Mesothelial cell of epicardium (in vitro differentiated cells): ENCODE measurements at places on chromosomes 5 and 9.

DNA sequence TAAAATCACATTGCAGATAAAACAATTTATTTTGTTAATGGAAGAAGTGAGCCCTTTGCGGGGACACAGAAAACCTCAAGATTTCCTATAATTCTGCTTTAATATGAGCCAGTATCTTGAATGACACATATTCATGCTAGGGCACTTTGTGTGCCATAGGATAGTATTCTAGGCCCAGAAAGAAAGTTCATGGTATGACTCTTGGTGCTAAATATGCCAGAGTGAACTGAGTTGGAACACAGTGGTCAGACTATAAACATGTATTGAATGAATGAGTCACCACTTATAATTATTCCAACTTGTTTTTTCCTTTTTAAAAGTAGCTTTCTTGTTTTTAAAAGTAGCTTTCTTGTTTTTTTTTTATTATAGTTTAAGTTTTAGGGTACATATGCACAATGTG lies 46.0 kb downstream of the ADAMTS19 start:
- no peak for DNase-seq

- DNase-seq, result no peak
Measured at GRCh38 chr9:6965566-6965965, 207.8 kb downstream of the KDM4C start.

GRCh38 chr5:173317852-173318251 lies 10.4 kb downstream of the STC2 start:
- no peak for DNase-seq

GRCh38 chr5:180093651-180094382 lies 22.3 kb upstream of the RNF130 start:
- no peak for DNase-seq

GRCh38 chr5:126888175-126888574 lies 111.2 kb downstream of the LMNB1 start:
- no peak for DNase-seq

GRCh38 chr9:70789086-70789485 lies 332.3 kb downstream of the TRPM3 start:
- no peak for DNase-seq

DNA sequence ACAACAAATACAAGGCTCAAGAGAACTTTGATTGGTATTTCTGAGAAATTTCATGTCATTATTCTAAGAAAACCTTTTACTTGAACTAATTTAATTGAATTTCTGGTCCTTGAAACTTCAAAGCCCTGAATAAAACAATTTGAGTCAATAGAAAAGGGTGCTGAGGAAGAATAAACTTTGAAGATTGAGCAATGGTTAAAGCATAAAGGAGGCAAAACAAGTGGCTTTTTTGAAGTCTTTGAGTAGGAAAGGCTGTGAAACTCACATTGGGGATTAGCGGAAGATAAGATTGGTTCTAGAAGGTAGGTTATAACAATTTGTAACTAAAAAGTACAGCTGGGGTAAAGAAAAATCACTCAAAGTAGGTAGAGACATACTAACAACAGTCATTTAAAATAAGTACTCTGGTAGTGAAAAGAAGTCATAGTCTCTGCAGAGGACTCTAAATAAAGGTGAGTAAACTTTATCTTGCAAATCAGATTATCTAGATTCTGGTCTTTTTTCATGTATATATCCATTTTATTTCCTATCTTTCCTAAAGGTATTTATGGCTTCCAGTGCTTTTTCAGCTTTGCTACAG lies 6.4 kb upstream of the PLPP1 start:
- no peak for DNase-seq

DNA sequence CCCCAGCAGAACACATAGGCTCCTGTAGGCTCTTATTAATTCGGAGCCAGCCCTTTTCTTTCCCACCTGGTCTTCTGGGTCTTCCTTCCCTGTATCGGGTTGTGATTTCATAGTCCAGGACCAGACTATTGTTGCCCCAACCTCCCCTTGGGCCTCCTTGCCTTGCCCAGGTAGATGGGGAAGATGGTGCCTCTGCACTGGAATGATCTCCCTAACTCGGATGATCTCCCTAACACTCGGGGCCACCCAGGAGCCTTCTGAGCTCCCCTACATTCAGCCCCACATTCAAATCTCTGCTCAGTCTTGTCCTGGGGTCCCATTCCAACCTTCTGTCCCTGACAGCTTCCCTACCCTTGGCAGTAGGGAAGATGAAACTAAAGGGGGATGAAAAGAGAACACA lies 2.7 kb upstream of the IRF1 start:
- no peak for DNase-seq

GRCh38 chr9:94056442-94056974 lies 27.8 kb upstream of the PTPDC1 start:
- DNase-seq, result no peak

DNA sequence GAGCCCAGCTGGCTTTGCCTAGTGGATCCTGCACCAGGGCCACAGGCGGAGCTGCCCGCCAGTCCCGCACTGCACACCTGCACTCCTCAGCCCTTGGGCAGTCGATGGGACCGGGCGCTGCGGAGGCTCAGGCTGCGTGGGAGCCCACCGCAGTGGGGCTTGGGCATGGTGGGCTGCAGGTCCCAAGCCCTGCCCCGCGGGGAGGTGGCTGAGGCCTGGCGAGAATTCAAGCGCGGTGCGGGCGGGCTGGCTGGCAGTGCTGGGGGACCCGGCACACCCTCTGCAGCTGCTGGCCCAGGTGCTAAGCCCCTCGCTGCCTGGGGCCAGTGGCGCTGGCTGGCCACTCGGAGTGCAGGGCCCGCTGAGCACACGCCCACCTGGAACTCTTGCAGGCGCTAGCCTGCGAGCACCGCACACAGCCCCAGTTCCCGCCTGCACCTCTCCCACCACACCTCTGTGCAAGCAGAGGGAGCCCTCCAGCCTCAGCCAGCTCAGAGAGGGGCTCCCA lies 125.7 kb upstream of the OTULINL start:
- DNase-seq, result no peak

DNA sequence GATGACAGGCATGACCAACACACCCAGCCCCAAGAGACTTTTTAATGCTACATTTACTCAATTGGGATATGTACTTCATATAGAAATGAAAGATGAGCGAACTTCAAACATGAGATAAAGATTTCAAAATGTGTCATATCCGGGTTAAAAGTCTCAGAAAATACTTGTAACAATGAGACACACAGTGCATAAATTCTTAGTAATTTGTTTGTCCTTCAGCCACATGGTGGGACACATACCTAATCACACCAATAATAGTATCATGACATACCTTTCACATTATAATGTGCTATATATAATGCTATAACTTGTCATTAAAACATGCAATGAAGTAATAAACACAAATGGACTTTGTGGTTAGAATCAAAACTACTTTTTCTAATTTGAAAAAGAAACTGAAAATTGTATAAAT lies 204.7 kb upstream of the RFX3 start:
- no peak for DNase-seq

- no peak for DNase-seq
Measured at GRCh38 chr9:113999256-114000062, 78.6 kb downstream of the AMBP start.

DNA sequence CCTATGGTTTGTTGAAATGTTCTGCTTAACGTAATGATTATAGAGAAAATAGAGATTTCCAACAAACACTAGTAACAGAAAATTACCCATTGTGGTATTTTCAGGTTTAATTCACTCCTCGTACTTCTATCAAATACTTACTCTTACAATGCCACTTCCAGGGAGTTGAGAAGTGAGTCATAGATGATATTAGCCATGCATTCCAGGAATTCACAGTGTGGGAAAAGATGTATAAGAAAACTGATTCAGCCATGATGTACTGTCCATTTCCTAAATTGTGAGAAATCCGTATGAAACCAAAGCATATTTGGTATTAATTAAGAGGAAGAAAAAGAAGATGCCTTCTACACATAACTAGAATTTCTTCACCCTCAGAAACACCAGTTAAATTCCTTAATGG lies 1854.6 kb upstream of the WWC1 start:
- no peak for DNase-seq

DNA sequence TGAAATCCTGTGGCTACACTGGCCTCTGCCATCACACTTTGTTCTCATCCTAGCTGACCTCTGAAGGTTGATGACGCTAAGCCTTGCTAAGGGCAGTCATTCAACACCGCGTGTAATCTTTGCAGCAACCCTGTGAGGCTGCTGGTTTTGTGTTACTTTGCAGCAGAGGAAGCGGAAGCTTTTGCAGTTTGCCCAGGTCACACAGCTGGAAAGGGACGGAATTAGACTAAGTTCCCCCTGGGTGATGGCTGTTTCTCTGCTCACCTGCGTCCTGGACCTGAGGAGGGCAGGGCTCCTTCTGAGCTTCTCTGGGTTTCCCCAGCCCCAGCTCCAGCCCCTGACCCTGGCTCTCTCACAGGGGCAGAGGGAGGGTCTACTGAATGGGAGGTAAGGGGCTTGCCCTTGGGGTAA lies 7.3 kb upstream of the SLC25A51 start:
- no peak for DNase-seq

GRCh38 chr9:6052293-6052919 lies 37.0 kb upstream of the RANBP6 start:
- no peak for DNase-seq

DNA sequence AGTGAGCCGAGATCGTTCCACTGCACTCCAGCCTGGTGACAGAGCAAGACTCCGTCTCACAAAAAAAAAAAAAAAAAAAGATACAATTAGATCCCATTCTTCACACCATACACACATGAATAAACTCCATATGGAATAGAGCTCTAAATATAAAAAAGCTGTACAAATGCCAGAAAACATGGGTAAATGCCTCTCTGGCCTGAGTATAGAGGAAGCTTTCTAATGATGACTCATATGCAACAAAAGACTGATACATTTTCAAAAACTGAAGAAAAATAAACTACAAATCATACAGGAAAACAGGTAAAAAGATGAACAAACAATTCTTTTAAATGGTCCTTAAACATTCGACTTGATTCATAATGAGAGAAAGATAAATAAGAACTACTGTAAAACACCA lies 8.6 kb downstream of the ZFP62 start:
- DNase-seq, result no peak

DNA sequence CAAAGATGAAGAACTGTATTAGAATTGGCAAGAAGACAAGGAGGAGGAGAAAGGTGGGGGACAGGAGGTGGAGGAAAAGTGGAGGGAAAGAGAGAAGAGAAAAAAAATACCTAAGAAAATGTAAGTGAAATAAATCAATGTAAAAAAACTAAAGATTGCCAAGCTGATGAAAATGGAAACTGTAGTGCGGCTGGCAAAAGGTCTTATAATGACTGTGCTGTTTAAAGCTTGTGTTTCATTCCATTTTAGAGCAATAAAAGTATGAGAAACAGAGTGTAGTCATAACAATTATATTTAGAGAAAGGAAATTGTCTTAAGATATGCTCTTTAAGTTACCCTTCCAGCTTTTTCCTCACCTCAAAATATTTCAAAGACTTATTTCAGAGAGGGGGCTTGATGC lies 670.5 kb upstream of the SEMA6A start:
- DNase-seq, result no peak

GRCh38 chr5:111655169-111655924 lies 101.6 kb downstream of the NREP start:
- DNase-seq, result no peak

DNA sequence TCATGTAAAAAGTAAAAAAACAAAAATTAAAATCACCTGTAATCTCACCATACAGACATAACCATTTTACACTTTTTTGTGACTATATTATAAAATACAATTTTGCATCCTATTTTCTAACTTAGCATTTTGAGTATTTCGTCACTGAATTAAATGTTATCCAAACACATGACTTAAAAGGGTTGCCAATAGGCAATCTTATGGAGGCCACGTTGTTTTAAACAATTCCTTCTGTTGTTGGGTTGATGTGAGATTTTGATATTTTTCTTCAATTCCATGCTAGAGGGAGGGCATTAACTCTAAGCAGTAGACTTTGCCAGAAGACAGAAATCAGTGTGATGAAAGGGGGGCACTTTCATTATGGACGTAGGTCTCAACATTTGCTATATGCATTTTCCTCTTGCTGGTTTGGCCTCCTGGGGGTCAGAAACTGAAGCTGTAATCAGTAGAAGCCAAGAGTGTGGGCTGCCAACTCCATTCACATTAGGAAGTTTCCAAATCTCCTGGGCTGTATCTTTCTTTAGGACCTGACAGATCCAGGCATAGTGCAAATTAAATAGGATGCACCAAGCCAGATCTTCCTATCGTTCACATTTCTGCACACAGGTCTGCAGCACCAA lies 614.2 kb upstream of the CLINT1 start:
- DNase-seq, result no peak

DNA sequence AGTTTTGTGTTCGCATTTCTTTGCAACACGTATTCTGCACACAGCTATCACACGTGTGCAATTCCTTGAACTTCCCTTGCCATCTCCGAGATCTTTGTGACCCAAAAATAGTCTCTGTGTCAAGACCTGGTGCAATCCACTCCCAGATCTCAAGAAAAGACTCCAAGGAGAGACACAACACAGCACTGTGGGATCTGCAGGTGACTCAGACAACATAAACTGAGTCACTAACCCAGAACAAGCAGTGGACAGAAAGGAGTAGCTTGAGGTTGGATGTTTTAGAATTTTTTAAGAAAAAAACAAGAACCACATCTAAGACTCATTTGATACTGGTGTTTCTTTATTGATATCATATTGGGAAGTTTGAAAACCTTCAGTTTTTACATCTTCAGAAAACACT lies 396.9 kb downstream of the AGTPBP1 start:
- DNase-seq, result no peak

GRCh38 chr5:3751846-3752245 lies 156.2 kb downstream of the IRX1 start:
- no peak for DNase-seq

- no peak for DNase-seq
Measured at GRCh38 chr5:173333925-173334661, 5.9 kb upstream of the STC2 start.

DNA sequence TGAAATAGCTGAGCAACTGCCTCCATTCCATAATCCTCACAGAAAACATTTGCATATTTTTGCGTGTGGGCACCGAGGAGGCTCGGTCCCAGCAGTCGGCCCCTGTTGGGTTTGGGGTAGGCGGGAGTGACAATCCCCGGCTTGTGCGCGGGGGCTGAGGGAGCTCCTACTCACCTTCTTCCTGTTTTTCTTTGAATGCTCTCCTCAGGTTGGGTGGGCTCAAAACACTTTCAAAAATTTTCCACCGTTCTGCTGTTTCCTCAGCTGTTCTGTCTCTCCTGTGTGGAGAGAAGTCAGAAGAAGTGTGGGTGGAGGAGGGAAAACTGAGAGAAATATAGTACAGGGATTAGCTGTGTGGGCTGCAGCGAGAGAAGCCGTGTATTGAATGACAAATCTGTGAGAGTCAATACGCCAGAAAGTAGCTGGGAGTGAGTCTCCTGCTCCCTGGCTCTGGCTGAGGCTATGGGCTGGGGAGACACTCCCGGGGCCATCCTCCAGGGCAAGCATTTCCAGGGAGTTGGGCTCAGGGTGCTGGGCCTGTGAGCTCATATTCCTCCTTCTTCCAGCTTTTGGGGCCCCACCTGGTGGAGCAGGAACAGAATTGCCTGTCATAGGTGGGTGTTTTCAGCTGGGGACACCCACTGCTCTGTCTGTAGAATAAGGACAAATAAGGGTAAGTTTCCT lies 84.7 kb downstream of the CMYA5 start:
- no peak for DNase-seq
